ENCODE measurements at places on chromosomes 2 and 18.

DNA sequence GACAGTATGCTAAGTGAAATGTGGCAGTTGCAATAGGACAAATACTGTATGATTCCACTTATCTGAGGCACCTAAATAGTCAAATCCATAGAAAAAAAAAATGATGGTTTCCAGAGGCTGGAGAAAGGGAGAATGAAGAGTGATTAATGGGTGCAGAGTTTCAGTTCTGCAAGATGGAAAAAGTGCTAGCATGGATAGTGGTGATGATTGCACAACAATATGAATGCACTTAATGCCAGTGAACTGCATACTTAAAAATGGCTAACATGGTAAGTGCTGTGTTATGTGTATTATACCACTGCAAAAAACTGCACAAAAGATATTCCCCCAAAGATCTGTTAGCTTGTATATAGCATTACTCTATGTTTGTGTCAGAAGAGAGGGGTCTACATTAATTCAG is 185.4 kb downstream of the INHBB start:
- DNase-seq, result no peak

GRCh38 chr2:7270011-7270431 is 352.8 kb downstream of the RNF144A start:
- no peak for DNase-seq

DNA sequence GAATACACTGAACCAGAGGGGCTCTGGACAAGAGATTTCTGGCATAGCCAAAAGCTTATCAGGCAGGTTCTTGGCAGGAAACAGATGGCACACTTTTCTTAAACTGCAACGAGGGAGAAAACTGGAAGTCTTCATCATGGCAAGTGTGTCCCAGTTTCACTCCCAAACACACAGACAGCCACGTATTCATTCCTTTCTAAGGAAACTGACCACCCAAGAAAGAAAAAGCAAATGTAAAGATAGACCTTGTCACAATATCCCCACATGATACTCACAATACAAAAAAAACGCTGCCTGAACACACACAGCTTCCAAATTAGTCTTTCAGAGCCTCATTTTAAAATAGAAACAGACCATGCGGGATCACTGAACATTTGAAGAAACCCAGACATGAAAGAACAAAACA is 40.6 kb upstream of the RTTN start:
- DNase-seq, result no peak

- no peak for DNase-seq
Observed at GRCh38 chr2:71250935-71251334, 24.0 kb upstream of the PAIP2B start.

DNA sequence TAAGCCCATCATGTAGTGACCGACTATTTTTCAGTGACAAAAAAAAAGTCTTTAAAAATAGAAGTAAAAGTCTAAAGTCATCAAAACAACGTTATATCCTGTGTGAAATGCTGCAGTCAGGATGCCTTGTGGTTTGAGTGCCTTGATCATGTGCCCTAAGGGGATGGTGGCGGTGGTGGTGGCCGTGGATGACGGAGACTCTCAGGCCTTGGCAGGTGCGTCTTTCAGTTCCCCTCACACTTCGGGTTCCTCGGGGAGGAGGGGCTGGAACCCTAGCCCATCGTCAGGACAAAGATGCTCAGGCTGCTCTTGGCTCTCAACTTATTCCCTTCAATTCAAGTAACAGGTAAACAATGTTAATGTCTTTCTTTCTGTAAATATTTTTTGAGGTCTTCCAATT is at the start of gene CD28:
Gene CD28, plus strand, starts transcription at position 237 of the 400 bp plus-strand sequence. Its CDS starts 58 bp downstream, at position 295.
- peak; percentile 56 for DNase-seq

DNA sequence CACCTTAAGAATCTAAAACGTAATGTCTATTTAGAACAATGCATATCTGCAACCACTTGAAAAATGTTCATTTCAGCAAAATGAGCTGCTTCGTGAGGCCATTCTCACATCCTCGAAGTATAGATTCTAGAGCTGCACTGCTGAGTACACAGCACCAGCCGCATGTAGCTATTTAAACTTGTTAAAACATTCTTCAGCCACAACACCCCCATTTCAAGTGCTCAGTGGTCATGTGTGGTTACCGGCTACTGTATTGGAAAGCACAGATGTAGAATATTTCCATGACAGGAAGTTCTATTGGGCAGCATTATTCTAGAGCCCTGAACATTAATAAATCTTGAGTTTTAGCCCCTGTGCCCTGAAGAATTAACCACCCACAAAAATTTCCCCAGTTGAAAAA is 35.0 kb downstream of the SUMO1 start:
- DNase-seq, result no peak

- no peak for DNase-seq
Observed at GRCh38 chr18:36157441-36157840, 27.7 kb downstream of the ELP2 start.

DNA sequence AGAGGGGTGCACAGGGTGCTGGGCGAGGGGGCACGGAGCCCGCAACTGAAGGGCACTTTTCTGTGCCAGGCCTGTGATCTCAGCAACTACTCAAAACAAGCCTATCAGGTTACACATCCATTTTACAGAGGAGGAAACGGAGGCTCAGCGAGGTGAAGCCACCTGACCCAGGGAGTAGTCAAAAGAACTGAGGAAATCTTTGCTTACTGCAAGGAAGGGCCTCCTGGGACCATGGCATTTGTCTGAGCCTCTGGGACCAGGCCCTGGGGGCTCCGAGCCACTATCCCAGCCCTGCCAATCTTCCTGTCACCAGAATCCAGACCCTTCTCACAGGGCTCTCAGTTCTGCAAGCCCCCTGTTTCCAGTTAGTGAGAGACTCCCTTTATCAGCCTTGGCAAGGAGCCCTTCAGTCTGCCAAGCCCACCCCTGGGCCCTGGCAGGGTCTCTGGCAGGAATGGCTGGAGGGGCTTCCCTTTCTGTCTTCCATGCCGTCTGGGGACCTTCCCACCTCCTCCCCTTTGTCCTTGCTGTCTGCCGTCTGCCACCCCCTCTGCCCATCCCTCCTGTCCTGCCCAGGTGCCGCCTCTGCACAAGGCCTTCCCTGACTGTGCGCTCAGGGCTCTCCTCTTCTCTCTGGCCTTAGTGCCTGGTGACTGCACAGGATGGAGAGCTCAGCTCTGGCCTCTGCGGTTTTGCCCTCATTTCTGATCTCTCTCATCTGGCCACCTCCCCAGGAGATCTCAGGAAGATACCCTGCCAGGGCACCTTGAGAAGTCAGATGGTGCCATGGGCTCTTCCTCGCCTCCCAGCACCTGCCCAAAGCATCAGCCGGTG is 194.7 kb upstream of the GLI2 start:
- DNase-seq, result no peak

- DNase-seq, result no peak
Observed at GRCh38 chr18:33757037-33757436, 179.0 kb downstream of the ASXL3 start.

GRCh38 chr2:161844822-161845221 is 220.6 kb downstream of the SLC4A10 start:
- DNase-seq, result no peak

GRCh38 chr18:4333043-4333442 is 122.1 kb downstream of the DLGAP1 start:
- DNase-seq, result no peak

- no peak for DNase-seq
Observed at GRCh38 chr18:48133671-48134251, 203.3 kb upstream of the SMAD2 start.

GRCh38 chr2:113257516-113258264 is 21.0 kb downstream of the PAX8 start:
- no peak for DNase-seq

DNA sequence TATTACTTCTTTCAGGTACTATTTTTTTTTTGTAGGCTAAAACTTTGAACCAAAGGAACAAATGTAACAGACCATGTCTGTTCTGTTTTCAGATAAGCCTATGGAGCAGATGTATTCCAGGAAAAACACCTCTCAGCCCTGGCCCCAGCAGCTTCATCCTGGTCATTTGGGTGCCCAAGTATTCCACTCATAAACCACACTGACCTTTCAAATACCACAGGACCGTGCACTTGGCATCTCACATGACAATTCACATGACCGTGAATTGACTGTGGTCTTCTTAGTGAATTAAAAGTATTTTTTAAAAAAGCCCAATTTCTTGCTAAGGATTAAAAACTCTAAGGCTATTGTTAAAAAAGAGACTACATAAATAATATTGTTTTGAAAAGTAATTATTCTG is 50.2 kb downstream of the SMIM21 start:
- no peak for DNase-seq

GRCh38 chr2:63038034-63038433 is 12.6 kb upstream of the OTX1 start:
- DNase-seq, result no peak

GRCh38 chr2:30710461-30710860 is 96.8 kb downstream of the CAPN13 start:
- DNase-seq, result no peak

GRCh38 chr18:79385708-79386341 is 9.9 kb upstream of the NFATC1 start:
- no peak for DNase-seq

GRCh38 chr2:57126410-57126809 is 920.2 kb upstream of the VRK2 start:
- DNase-seq, result no peak

DNA sequence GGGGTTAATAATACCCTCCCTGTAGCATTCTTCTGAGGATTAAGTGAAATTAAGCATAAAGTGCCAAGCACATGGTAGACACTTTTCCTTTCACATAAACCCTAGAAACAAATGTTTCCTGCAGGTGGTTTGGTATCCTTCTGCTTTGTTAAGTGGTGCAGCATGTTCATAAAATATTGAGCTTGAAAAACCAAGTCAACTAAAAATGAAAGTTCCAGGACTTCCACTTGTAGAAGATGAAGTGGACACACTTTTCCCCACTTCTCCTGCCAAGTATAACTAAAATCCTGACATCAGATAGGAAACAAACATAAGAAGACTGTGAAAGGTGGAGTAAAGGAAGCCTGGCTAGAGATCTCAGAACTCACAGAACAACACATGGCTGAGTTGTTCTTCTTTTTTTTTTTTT is 90.5 kb downstream of the COLEC12 start:
- DNase-seq, result no peak

DNA sequence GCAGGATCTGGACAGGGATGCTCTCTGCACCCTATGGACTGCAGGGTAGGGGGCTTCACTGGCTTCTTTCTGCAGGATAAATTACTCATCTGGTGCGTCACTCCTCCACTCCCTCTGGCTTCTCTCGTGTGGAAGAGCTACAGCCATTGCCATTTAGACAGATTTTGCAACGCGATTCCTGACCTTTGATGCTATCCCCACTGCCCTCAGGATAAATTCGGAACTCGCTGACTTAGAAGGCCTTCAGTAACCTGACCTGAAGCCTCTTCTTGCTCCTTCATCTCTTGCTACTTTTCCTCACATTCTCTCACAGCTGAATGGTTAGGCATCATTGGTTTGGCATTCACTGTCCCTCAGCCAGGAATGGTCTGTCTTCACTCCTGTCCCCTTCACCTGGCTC is 5.3 kb downstream of the NIFK start:
- DNase-seq, result no peak

GRCh38 chr2:161981679-161982250 is 92.2 kb downstream of the DPP4 start:
- DNase-seq, result no peak

GRCh38 chr2:144659731-144660275 is 139.9 kb upstream of the ZEB2 start:
- DNase-seq, result peak; percentile 8

DNA sequence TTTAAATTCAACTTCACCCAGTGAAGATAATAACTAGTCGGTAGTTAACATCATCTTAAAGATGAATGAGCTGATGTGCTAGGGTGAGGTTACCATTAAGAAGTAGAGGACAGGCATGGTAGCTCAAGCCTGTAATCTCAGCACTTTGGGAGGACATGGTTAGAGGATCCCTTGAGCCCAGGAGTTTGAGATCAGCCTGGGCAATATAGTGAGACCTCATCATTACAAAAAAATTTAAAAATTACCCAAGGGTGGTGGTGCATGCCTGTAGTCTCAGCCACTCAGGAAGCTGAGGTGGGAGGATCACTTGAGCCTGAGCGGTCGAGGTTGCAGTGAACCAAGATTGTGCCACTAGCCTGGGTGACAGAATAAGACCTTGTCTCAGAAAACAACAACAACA is 4.7 kb downstream of the GALNT5 start:
- DNase-seq, result no peak

DNA sequence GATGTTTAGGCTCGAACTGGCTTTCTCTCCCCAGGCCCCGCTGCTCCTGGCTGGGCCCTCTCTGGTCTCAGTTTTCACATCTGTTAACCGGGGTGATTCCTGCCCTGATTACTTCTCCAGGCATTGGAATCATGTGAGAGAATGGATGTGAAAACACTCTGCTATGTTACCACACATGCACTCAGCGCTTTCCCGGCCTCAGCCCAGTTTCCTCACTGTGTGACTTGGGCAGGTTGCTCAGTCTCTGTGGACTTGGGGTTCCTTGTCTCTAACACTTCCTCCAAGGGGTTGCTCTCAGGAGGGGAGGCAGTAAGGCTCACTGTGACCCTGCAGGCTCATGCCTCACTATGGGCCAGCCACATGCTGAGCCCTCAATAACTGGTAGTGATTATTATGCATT is 230.4 kb upstream of the HS6ST1 start:
- no peak for DNase-seq

DNA sequence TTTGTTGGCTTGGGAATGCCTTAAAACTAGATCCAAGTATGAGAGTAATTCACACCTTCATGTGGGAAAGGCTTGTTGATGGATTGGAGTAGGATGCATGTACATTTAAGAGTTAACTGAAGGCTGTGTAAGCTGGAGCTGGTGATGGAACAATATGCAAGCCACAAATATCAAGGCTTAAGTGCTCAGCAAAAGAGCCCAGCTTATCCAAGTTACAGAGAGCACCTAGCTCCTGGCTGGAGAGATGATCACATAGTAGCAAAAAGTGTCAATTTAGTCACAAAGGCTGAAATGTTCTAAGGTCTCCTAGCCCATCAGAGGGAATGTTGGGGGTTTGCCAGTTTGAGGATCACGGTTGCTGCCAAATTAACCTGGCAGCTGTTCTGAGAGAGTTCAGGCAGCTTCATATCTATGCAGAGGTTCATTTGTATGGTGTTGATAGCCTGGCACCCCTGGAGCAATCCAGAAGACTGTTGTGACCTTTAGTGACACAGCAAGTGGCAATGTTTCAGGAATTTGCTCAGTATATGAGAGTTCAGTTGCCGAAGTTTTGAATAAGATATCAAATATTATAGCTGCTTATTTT is 228.2 kb downstream of the DOK6 start:
- DNase-seq, result no peak

DNA sequence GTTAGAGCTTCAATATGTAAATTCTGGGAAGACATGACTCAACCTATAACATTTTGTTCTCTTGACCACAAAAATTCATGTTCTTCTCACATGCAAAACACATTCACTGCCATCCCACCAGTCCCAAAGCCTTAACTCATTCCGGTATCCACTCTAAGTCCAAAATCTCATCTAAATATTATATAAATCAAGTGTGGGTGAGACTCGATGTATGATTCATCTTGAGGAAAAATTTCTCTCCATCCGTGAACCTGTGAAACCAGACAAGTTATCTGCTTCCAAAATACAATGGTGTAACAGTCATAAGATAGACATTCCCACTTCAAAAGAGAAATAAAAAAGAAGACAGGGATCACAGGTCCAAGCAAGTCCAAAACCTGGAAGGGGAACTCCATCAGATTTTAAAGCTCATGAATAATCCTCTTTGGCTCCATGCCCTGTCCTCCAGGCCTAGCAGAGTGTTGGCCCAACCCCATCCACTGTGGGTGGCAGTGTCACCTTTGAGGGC is 101.3 kb downstream of the RAD51AP2 start:
- DNase-seq, result no peak

Data from stimulated activated CD4-positive, alpha-beta T cell treated with anti-CD3 and anti-CD28 coated beads, Interleukin-1b, Interleukin-23, amount 100 ng/mL, for 4 hours (primary cell).